Stimulated activated CD4-positive, alpha-beta T cell treated with anti-CD3 and anti-CD28 coated beads, Interleukin-2, amount 100 ng/mL, for 4 hours (primary cell): ENCODE measurements at places on chromosomes 13 and 19.

- DNase-seq, result no peak
Measured at GRCh38 chr13:95604556-95604915, 40.0 kb downstream of the DZIP1 start.

DNA sequence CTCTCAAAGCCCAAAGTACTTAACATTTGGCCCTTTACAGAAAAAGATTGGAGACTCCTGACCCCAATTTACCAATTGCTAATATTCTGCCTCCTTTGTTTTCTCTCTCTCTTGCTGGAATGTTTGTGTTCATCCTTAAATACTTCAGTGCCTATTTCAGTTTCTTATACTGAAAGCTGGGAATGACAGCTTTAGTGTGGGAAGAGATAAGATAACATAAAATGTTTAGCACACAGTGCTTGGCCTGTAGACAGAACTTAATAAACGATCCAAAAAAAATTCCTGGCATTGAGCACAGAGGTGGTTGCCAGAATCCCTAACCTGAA is 3.0 kb upstream of the PLEKHF1 start:
- DNase-seq, result no peak

DNA sequence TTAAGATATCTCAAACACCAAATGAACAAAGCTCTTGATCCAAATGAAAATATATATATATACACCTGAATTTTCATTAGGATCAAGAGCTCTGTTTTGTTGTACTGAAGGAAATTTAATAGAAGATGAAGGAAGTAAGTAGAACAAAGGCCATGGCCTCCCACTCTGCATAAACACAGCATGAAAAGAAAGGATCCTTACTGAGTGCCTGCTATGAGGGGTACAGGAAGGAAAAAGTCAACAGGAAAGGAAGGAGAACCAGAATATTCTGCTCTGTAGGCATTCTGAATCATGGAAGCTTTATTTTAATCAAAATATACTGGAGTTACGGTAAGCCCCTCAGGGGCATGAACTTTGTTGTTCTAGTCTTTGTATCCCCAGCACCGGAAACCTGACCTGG is 22.1 kb downstream of the TMTC4 start:
- DNase-seq, result no peak

DNA sequence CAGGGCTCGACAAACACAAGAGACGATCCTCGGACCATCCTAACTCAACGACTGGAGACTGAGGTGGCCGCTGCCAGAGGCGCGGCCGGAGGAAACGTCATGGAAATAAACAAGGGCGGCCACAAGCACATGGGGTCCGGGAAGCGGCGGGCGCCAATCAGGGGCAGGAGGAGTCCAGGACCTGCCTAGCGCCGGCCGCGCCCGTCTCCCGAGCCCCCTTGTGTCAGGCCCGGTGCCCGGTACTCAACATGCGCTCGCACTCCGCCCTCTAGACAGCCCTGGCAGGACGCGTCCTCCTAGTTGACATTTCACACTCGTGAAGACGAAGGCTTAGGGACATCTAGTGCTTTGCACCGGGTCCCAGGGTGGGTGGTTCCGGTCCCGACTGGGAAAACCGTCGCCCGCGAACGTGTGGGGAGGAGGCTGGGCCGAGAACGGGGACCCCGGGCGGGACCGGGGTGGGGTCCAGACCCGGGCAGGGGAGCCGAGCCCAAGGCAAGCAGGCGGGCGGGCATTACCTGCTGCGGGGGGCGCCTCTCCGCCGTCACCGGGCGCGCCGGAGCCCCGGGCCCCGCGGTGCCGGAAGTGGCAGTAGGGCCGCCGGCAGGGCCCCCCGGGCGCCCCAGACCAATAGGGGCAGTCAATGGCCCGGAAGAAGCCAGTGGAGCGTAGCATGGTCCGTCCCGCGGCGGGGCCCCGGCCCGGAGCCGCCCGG is 442 bp downstream of the REXO1 start:
- no peak for DNase-seq

DNA sequence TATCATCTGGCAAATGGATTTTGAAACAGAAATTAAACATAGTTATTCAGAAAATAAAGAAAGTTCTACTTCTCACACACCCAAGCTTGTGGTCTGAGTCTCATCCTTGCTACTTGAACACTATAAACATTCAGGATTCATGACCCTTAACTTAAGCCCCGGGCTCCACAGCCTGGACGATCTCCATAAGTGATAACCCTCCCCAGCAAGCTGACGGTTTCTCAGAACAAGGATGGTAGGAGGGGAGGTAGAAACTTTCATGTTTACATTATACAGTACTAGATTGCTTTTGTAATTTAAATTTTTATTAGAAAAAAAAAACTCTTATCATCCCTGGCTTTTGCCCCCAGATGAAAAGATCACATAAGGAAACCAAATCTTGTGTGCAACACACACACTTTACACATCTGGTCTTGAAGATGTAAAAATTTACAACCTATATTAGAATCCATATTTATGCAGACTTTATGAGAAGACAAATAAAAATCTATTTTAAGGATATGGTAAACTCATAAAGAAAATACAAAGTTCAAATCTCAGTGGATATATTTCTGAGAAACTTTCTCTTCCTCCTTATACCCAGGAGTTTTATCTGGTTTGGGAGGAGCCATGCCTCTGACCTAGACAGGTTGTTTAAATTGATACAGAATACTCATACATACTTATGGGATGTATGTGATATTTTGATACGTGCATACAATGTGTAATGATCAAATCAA is 20.0 kb upstream of the ATP12A start:
- DNase-seq, result no peak

DNA sequence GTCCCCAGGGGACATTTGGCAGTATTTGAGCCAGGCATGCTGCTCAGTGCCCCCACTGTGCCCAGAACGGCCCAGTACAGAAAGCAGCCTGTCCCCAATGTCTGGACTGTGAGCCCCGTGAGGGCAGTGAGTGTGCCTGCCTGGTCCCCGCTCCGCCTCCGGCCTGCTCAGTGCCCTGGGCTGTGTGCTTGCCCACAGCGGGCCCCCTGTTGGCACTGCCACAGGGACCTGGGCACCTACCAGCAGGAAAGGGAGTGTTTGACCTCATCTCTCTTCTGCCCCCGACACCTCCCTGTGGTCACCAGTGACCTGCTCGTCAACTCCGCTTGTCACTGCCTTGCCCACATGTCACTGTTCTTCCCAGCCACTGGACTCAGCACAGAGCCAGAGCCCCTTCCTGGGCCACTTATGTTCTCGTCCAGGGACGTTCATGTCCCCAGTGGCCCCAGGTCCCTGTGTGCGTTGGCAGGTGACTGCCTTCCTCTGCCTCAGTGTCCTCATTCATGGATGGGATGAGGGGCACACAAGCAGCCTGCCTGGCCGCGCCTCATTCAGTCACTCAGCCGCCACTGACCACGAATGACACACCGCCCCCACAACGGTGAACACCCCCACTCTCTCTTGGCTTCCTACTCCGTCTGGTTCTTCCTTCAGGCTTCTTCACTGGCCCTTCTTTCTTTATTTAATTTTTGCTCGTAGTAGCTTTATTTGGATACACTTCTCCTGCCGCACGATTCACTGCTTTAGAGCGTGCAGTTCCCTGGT is 2.8 kb downstream of the FZR1 start:
- no peak for DNase-seq
